ENCODE measurements at places on chromosomes 5 and 9.
A peak's percentile ranks its signal among the peaks of the same experiment; 100 is the strongest.

DNA sequence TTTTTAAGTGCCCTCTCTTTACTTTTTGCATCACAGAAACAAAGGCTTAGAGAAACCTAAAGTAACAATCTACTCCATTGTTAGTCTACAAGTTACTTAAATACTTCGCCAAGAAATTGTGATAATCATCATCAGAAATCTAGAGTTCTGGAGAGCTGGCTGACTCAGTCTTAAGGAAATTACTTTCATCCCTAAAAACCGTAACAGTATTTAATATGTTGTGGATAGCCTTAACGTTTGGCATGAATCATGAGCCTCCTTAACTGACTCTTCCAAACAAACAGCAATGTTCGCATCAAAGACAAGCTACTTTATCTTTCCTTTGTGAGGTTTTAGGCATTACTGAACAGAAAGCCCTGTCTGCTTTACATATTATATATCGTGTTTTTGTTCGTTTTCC is 128.7 kb downstream of the NIPBL start:
- DNase-seq, result peak; percentile 3

DNA sequence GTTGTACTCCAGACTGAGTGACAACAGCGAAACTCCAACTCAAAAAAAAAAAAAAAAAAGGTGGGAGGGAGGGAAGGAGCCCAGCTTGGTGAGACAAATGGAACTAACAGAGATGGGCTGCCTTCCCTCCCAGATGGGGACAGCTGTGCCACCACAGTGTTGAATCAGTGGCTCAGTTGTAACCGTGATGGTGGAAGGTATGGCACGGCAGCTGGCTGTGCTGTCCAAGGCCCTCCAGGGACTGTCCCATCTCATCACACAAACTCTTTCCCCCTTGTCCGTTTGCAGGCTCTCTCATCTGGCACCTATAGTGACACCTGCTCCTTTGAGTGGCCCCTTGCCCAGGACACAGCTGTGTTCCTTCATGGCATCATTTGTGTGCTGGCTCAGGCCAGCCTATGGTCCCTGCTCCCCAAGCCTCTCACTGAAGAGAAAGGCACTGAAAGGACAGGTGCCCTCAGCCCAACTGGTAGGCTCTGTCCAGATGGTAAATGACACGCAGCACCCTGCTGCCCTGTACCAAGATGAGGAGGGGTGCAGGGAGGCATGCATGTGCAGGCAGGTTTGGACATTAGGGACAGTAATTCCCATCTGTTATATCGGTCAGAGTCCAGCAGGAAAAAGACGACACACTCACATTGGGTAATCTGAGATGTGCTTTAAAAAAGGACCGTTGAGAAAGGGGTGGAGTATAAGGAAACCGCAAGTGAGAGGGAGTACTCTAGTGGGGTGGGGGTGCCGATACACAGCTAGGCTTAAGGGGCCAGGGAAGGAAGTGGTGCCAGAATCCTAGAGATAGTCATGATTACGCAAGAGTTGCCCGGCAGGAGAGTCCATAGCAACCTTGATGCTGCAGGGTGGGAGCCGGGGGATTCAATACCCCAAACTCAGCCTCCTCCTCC is 4.3 kb downstream of the SMIM33 start:
- peak; percentile 58 for DNase-seq

DNA sequence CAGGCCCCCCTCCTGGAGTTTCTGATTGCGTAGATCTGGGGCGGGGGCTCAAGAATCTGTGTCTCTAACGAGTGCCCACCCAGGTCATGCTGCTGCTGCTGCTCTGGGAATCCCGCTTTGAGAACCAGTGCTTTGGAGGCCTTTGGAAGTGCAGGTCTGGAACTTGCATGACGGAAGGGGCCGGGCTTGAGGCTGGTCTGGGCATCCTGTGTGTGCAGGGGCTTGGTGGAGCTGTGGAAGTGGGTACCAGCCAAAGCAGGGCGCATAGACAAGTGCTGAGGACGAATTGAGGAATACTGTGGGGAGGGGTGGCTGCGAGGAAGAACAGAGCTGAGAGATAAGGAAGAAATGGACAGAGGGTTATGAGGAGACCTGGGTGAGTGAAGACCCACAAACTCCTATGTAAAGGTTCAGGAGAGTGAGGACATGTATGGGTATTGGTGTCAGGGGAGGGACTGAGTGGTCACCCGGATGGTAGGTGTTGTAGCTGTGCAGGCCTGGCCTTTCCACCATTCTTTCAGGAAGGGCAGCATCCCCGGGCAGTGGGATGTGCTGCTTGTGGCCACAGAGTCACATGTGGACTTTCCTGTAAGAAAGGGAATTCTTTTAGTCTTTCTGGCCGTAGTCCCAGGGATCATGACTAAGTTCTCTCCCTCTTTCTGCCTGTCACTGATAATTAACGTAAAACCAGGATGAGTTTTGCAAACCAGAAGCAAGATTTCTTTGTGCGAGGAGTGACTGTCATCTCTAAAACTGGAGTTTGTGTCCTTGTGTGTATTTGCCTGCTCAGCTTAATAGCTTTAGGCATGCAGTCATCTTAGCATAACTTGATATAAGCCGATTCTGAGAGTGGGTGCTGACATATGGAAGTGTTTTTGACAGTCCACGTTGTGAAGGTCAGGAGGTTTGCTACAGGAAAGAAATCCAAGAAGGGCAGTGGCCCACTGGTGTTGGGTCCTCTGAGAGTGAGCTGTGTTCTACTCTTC is 43.3 kb upstream of the TJP2 start:
- peak; percentile 84 for DNase-seq

- peak; percentile 14 for DNase-seq
Measured at GRCh38 chr5:54603372-54603771, 85.8 kb downstream of the SNX18 start.

DNA sequence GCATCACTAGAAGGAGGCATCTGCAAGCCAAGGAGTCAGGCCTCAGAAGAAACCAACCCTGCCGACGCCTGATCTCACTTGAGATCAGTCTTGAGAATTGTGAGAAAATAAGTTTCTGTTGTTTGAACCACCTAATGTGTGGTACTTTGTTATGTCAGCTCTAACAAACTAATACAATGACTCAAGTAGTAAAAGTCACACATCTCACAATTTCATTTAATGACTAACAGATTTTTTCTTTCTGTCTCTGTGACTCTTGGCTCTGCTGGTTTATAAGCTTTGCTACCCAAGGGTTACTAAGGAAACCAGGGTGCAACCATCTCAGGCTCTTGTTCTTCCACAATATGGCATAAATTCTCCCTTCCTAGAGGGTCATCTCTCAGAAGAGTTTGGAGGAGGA is 315.8 kb upstream of the GRAMD2B start:
- DNase-seq, result no peak

DNA sequence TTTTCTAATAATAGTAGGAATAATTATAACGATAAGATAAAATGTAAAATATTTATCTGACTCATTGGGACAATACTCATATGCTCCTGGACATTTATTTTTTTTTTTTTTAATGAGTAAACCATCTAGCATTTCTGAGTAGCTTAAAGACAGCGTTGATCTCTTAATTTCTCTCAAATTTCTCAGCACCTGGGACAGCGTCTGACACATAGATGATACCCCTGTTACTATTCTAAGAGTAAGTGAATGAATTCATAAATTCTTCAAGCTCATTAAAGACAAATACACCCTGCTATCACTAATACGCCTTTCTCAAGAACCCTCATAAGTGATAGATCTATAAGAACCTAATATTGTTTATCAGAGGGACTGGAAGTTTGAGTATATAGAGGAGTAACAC is 12.0 kb upstream of the HTR4 start:
- no peak for DNase-seq

DNA sequence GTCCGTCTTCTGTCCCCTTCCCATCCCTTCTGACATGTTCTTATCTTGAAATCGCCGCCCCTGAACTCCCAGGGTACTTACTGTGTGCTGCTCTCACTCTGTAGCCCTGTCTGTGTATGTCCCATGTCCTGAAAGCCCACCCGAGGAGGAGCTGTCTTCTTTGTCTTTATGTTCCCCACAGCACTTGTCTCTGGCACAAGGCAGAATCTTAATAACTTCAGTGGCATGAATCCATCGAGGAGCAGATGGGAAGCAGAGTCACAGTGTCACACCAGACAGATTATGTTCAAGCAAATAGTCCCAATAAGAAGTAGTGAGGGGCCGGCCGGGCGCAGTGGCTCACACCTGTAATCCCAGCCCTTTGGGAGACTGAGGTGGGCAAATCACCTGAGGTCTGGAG is 29.7 kb upstream of the LTC4S start:
- no peak for DNase-seq

GRCh38 chr5:83919071-83920041 is 198.7 kb upstream of the HAPLN1 start:
- no peak for DNase-seq

DNA sequence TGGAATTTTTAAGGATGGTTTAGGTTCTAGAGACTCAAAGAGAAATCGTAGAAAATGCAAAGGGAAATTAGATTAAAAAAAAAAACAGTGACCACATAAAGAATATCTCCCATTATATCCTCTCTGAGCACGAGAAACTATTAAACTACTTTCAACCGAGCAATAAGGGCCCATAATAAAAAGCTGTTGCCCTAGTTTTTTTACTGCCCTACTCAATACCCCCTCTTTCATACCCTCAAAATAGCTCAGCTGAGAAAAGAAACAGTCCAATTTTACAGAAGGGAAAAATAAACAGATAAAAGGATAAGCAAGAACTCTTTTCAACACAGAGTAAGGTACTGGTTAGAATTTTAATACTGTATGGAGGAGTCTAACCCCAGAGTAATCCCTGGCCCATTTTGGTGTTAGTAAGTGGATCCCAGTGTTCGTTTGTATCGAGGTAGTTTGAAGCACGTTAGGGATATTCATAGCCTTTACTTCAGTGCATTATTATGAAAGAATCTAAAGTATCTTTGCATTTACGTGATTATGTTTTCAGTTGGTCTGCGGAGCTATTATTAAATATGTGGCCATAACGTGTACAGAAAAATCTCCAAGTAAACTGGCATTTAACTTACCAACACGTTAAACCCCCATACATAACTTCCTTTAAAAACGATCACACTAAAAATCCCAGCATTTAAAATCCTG is 980 bp upstream of the RHOBTB3 start:
- no peak for DNase-seq

DNA sequence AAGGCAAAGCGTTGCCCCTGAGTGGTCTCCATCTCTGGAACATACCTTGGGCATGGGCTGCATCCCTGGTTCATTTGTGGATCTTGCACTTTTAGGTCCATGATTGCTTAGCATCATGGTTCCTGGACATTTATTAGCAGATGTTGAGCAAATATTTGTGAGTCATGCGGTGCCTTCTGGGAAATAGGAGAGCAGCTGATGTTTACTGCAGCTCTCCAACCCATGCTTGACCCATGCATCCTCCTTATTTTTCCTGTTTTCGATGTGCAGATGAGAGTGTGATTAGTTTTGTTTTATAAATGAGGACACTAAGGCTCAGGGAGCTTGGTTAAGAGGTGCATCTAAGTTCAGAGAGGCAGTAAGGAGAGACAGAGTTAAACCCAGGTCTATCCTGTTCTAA is 253.7 kb downstream of the ICE1 start:
- no peak for DNase-seq

GRCh38 chr5:138668451-138669380 is 84.5 kb upstream of the CTNNA1 start:
- no peak for DNase-seq

GRCh38 chr5:59831326-59832010 is 62.1 kb downstream of the PDE4D start:
- no peak for DNase-seq

- no peak for DNase-seq
Measured at GRCh38 chr9:131727795-131728545, 11.9 kb downstream of the RAPGEF1 start.

DNA sequence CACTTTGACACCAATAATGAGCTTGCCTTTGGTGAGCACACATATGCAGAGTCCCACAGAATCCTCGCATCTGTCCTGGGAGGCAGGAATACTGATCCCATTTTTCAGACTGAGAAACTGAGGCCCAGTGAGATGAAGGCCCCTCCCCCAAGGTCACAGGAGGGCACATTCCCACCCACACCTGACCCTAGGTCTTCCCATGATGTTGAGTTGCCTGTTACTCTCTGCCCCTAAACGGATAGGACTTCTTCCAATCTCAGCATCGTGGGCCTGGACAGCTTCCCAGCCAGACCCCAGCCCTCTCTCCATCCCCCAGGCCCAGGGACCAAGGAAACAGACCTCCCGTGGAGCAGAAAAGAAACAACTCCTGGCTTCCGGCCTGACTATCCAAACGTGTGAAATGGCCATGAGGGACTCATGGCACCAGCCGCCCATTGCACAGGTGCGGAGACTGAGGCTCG is 877 bp downstream of the SH3GLB2 start:
- no peak for DNase-seq

- peak; percentile 48 for DNase-seq
Measured at GRCh38 chr9:71285191-71285656, 163.8 kb upstream of the TRPM3 start.

DNA sequence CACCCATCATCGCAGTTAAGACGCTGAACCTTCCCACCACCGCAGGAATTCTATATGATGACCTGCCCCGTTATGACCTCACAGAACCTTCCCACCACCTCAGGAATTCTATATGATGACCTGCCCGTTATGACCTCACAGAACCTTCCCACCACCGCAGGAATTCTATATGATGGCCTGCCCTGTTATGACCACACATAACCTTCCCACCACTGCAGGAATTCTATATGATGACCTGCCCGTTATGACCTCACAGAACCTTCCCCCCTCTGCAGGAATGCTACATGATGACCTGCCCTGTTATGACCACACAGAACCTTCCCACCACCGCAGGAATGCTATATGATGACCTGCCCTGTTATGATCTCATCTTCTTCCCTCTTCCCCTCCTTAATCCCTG is 64.3 kb downstream of the IRX1 start:
- DNase-seq, result no peak

DNA sequence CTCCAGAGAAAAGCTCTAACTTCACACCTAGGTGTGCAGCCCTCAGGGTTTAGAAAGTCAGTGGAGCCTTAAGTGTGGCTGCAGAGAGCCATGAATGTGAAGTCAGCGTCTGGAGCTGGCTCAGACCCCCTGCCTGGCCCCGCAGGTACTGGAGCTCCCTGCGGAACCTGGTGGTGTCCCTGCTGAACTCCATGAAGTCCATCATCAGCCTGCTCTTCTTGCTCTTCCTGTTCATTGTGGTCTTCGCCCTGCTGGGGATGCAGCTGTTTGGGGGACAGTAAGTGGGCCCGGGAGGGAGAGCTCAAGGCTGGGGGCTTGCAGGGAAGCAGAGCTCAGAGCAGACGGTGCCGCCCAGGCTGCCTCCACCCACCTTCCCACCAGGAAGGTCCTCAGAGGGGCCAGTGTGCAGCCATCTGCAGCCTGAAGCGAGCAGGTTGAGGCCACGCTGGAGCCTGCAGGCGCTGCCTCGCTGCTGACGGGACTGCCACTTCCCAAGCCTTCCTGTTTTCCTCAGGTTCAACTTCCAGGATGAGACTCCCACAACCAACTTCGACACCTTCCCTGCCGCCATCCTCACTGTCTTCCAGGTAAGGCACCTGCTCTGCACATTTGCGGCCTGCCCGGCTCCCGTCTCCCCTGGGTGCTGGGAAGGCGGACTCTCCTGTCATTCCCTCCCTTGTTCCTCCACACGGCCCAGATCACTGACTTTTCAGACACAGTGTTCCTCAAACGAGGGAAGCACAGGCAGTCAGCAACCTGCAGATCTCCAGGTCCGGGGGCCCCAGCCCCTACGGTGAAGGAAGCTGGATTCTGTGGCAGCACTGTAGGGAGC is 108.9 kb downstream of the CACNA1B start:
- no peak for DNase-seq

GRCh38 chr5:59562756-59563389 is 330.7 kb downstream of the PDE4D start:
- DNase-seq, result no peak

GRCh38 chr5:100520348-100520747 is 14.8 kb upstream of the FAM174A start:
- DNase-seq, result no peak

GRCh38 chr9:76451234-76451633 is 7.7 kb upstream of the GCNT1 start:
- peak; percentile 81 for DNase-seq

GRCh38 chr5:92308679-92309078 is 925.6 kb upstream of the ARRDC3 start:
- no peak for DNase-seq

Measured in AG08395 (cell line).